ENCODE measurements at places on chromosomes 4 and X.

DNA sequence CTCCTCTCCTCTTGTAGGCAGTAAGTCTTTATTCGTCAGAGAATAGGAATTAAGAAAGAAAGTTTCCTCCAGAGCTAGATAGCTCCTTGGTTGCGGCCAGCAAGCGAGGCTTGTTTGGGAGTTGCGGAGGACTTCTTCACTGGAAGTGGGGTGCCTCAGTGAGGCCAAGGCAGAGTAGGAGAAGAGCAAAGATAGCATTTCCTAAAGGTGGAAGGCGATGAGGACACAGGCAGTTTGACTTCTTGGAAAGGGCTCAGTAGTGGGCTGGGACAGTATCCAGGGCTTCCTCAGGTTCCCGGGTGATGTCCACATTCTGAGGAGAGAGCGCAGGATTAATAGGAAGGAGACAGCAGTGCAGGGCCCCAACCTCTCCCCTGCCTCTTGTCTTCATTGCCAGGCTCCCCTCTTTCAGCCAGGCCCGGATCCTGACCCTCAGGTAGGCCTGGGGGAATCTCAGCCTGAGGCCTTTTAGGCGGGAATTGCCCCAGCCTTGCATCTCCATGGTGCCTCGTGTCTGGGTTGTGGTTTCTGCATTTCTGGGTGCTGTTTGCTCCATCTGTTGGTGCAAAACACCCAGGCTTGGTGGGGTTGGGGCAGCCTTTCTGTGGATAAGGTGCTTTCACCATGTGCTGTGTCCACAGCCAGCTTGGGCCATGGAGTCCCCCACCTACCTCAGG is 12.7 kb downstream of the TRO start:
- DNase-seq: no peak

- DNase-seq: peak; percentile 3
Observed at GRCh38 chr4:180449395-180449956, 1793.7 kb upstream of the TENM3 start.

GRCh38 chr4:96675416-96675815 is 835.5 kb downstream of the PDHA2 start:
- DNase-seq: no peak

- no peak for DNase-seq
Observed at GRCh38 chr4:71110499-71110898, 117.0 kb downstream of the DCK start.

- no peak for DNase-seq
Observed at GRCh38 chrX:71489540-71489939, 43.4 kb upstream of the OGT start.

DNA sequence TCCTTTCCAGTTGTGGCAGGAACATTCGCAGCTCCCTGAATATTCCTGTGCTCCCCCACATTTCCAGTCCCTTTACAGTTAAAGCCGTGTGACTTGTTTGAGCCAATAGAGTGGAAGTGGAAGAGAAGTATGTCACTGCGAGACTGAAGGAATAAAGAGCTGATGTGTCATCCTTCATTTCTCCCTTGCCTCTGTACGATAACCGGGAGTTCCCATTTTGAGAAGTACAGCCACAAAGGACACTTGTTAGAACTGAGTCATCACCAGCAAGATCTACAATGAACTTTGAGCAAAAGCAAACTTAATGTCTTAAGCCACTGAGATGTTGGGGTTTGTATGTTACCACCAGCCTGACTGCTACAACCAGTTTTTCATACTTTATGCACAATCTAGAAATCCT is 92.3 kb downstream of the SPRY1 start:
- no peak for DNase-seq

DNA sequence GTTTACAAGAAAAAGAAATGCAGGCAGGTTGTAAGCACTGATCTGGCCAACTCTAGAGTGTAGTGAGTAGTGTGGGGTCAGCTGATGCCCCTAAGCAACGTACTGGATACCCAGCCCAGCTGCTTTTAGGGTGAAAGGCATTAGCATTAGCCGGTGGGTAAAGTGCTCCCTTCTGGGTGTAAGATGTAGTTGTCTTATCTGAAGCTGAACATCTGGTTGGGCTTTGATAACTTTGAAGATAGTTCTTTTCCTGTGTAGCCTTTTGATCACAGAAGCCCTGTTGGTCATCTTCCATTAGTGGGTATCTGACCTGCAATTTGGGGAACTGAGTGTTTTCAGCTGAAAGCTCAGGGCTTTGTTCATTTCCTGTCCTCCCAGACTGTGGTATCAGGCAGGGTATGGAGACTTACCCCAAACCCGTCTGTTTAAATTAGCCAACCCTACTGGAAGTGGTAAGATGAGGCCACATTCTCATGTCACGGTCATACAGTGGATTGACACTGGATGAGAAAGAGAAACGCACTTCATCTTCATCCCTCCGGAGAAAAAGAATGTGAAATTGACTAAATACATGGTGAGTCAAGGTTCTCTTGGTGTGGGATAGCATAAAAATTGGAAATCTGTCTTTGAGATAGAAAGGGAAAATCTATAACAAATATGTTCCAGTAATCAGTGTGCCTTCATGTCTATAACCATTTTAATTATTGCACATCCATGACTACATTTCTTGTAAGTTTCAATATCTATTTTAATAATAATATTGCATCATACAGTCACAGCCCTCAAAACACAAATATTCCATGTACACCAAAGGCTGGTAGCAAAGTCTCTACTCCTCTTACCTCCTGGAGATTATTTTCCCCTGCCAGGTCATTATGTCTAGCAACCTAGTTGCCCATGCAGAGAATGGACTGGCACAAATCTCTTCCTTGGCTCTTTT is 8.7 kb downstream of the RHOH start:
- peak; percentile 28 for DNase-seq

DNA sequence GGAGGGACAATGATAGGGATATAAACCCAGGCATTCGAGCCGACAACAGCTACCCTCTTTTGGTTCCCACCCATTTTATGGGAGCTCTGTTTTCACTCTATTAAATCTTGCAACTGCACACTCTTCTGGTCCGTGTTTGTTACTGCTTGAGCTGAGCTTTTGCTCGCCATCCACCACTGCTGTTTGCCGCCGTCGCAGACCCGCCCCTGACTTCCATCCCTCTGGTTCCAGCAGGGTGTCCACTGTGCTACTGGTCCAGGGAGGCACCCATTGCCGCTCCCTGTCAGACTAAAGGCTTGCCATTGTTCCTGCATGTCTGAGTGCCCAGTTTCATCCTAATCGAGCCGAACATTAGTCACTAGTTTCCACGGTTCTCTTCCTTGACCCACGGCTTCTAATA is 1170.5 kb upstream of the PABPC4L start:
- no peak for DNase-seq

DNA sequence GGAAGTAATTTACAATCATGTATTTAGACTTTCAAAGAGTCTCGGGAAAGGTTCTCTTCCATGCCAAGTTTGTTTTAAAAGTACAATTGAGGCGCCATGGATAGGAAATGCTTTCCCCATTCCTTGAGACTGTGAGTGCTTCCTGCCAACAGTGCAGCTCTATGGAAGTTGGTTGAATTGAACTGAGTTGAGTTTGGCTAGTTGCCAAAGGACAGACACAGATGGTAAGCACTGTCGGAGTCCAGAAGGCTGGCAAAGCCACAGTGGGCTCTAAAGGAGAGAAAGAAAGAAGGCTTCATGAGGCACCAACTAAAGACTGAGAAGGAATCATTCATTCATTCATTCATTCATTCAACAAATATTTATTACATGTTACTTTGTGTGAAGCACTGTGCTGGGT is 4.3 kb upstream of the KCNE5 start:
- no peak for DNase-seq

DNA sequence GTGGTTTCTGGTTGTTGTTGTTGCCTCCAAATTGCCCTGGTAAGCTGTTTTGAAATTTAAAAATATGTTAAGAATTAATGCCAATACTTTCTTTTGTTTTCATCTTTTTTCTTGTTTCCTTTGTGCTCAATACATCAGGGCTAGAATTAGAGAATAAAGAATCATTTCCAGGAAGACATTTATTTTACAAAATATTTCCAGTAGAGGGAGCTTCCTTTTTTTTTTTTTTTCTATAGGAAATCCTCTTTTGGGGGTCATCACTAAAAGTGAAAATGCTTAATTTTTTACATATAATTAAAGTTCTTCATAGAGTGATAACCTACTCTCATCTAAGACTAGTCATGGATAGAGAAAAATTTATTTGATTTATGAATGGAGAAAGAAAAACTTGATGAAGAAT is 2.4 kb downstream of the GLRA3 start:
- no peak for DNase-seq

- DNase-seq: no peak
Observed at GRCh38 chrX:129647418-129648410, 7.0 kb downstream of the APLN start.

DNA sequence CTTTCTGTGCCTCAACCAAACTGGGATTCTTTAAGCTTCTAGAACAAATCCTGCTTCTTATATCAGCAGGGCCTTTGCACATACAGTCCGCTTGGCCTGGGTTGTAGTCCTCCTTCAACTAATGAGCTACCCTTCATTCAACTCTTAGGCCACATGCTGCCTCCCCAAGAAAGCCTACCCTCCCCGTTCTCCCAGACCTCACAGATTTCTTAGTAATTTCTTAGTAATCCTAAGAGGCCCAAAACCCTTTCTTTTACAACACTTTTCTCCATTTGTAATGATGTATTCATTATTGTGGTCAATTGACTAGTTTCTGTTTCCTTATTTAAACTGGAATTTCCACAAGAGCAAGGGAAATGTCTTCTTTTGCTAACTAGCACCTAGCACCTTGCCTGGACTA is 233.1 kb downstream of the PPP1R2C start:
- DNase-seq: no peak

- no peak for DNase-seq
Observed at GRCh38 chr4:152094970-152095700, 334.3 kb upstream of the GATB start.

GRCh38 chr4:90727938-90728337 is 600.7 kb downstream of the CCSER1 start:
- DNase-seq: no peak

DNA sequence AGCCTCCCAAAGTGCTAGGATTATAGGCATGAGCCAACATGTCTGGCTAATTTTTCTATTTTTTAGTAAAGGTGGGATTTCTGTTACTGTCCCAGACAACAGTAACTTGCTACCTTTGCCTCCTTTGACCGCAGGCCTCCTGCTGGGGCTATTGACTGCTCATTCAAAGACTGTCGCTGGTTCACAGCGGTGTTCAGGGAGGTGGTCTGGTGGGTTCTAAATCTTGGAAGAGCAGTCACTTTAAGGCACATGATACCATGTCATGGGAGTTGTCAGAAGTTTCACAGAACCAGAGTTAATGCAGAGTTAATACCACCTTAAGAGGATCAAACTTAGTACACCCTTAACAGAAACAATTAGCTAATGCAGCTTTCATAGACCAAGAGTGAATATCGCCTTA is 3.8 kb downstream of the ASMT start:
- no peak for DNase-seq

DNA sequence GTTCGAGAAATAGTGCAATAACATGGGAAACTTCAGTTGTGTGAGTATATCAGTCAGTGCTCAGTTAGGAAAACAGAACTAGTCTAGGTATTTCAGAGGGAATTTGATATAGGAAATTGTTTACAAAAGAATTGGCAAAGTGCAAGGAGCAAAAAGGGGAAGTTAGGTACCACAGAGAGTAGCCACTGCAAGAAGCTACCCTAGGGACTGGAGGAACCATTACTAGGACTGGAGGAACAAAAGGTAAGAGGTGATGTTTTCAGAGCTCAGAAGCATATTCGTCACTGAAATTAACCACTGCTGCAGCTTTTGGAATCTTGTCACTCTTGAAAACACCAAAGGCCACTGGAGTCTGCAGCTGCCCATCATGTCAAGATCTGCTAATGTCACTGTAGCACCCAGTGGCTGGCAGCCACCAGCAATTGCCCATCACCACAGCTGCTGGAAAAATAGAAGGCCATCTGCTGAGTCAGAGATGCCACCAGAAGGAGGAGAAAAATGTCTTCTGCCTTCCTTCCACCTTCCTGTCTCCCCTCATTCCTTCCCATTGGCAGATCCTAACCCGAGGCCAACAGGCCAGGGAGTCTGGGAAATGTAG is 160.6 kb upstream of the RPS6KA3 start:
- DNase-seq: no peak

DNA sequence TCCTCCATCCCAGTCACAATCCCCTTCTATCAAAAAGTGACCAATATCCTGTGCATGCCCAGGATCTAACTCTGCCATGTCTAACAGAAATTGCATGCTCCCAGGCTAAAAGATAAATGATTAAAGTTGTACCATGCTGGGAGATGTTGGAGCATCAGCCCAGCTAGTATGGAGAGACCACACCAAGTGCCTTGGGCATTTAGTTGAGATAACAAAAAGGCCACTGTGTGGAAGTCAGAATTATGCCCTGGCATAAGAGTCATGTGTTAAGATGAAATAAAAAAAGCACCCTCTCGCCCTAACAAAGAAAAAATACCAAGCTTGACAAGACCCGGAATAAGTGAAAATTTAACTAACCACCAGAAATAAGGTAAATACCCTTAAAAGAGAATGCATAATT is 155.9 kb upstream of the CENPE start:
- no peak for DNase-seq

GRCh38 chr4:56699537-56700105 is 18.5 kb upstream of the HOPX start:
- DNase-seq: no peak

DNA sequence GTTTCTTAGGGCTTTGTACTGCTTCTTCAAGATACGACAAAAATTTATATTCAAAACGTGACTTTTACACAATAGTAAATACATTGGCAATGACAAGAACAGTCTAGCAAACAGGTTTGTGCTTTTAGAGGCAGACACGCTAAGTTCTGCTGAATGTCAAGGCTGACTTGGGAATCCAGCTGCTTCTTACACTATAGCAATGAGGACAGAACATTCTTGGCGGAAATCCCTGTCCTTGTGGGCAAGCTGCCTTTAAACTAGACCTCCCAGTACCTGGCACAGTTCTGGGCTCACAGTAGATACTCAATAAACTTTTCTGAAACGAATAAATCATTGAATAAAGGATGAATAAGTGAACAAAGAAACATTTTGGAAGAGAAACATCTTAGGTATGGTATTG is 148.2 kb downstream of the RASL11B start:
- no peak for DNase-seq

DNA sequence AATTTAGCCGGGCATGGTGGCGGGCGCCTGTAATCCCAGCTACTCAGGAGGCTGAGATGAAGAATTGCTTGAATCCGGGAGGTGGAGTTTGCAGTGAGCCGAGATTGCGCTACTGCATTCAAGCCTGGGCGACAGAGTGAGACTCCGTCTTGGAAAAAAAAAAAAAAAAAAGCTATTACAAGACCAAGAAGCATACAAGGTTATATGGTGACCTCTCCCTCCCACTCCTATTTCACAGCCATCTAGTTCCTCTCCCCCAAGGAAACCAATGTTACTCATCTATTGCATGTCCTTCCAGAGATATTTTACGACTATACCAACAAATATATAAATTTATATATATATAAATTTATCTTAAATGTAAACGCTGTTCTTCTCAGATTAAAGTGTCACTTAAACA is 3.2 kb downstream of the SLC9A7 start:
- DNase-seq: no peak

All from GM19239 (cell line).